A549 treated with CpdA at 1 μM for 4 hours (cell line): ENCODE measurements at places on chromosomes 5 and 9. TPM values are rescaled to one million over a fixed set of nuclear protein-coding genes. Genes with fewer than 3 reads are reported as not detected.

Gene PDE6A
- 0.08 to 0.26 TPM (median 0.12 TPM) in 5 replicates for total RNA-seq

Gene ANKRD18A
- 6.6 to 15.7 TPM (median 10.5 TPM) in 5 replicates for total RNA-seq

Gene ENTPD2
- 0.72 to 1.2 TPM (median 0.76 TPM) in 5 replicates for total RNA-seq

Gene RPL37
- 2,605 to 3,012 TPM (median 2,812 TPM) in 5 replicates for total RNA-seq

Gene KCNV2
- not detected in 5 replicates for total RNA-seq

Gene KCNMB1
- not detected in 5 replicates for total RNA-seq

Gene TAF11L13
- total RNA-seq, result not detected in 5 replicates

Gene LECT2
- total RNA-seq, result not detected in 5 replicates

Gene PHPT1
- total RNA-seq, result 255 to 327 TPM (median 305 TPM) in 5 replicates

Gene CERT1
- 23.2 to 32.5 TPM (median 27.8 TPM) in 5 replicates for total RNA-seq

Gene KIF4B
- 0.01 to 0.02 TPM (median 0.02 TPM) in 3 of 5 replicates, not detected in the others for total RNA-seq

Gene FAM81B
- total RNA-seq, result not detected in 5 replicates

Gene ANXA1
- 1,126 to 1,299 TPM (median 1,234 TPM) in 5 replicates for total RNA-seq

Gene ADGRD2
- total RNA-seq, result 0.03 TPM in 1 of 5 replicates, not detected in the others

Gene OGN
- total RNA-seq, result not detected in 5 replicates

Gene FAM151B
- total RNA-seq, result 1.5 to 3.7 TPM (median 1.7 TPM) in 5 replicates

Gene TRIM7
- 27.2 to 44.1 TPM (median 42.4 TPM) in 5 replicates for total RNA-seq

Gene SLC34A1
- total RNA-seq, result not detected in 5 replicates

Gene PCSK1
- total RNA-seq, result 0.22 to 0.73 TPM (median 0.30 TPM) in 5 replicates

Gene CDH10
- 0.22 to 0.32 TPM (median 0.30 TPM) in 5 replicates for total RNA-seq

Gene MAT2B
- 42.1 to 54.8 TPM (median 49.3 TPM) in 5 replicates for total RNA-seq

Gene C5orf52
- total RNA-seq, result not detected in 5 replicates

Gene C1QTNF3
- 0.15 to 0.22 TPM (median 0.15 TPM) in 3 of 5 replicates, not detected in the others for total RNA-seq

Gene BHMT
- 0.13 TPM in 1 of 5 replicates, not detected in the others for total RNA-seq

Gene CD72
- 0.08 to 0.35 TPM (median 0.13 TPM) in 3 of 5 replicates, not detected in the others for total RNA-seq

Gene NME5
- not detected in 5 replicates for total RNA-seq

Gene SLC26A2
- 20.2 to 27.5 TPM (median 25.6 TPM) in 5 replicates for total RNA-seq

Gene SMC5
- total RNA-seq, result 12.2 to 22.4 TPM (median 14.4 TPM) in 5 replicates

Gene DDX4
- total RNA-seq, result 0.02 TPM in 1 of 5 replicates, not detected in the others

Gene RNF224
- 0.10 to 0.24 TPM (median 0.20 TPM) in 5 replicates for total RNA-seq

Gene ZNF883
- 0.74 to 1.3 TPM (median 0.85 TPM) in 5 replicates for total RNA-seq

Gene UBE2QL1
- 0.11 to 0.16 TPM (median 0.13 TPM) in 5 replicates for total RNA-seq

Gene CYSRT1
- total RNA-seq, result 3.3 to 5.0 TPM (median 4.0 TPM) in 5 replicates

Gene FCN2
- total RNA-seq, result not detected in 5 replicates

Gene RGP1
- 13.0 to 17.0 TPM (median 16.0 TPM) in 5 replicates for total RNA-seq

Gene NMUR2
- total RNA-seq, result 0.03 to 0.06 TPM (median 0.06 TPM) in 3 of 5 replicates, not detected in the others

Gene TMEM232
- total RNA-seq, result 0.10 to 0.35 TPM (median 0.31 TPM) in 3 of 5 replicates, not detected in the others

Gene NR5A1
- 0.08 TPM in 1 of 5 replicates, not detected in the others for total RNA-seq

Gene DBH
- total RNA-seq, result not detected in 5 replicates

Gene KCNT1
- total RNA-seq, result not detected in 5 replicates

Gene PCDHGA8
- total RNA-seq, result 0.02 TPM in 2 of 5 replicates, not detected in the others

Gene PCDHGC4
- 0.02 to 0.15 TPM (median 0.05 TPM) in 3 of 5 replicates, not detected in the others for total RNA-seq

Gene C5orf46
- not detected in 5 replicates for total RNA-seq

Gene UHRF2
- total RNA-seq, result 26.6 to 33.8 TPM (median 31.6 TPM) in 5 replicates

Gene CCDC152
- not detected in 5 replicates for total RNA-seq
